ENCODE measurements at places on chromosomes 2 and 18. TPM values are rescaled to one million over a fixed set of nuclear protein-coding genes. Genes with fewer than 3 reads are reported as not detected.

The MATN3 gene
- polyA plus RNA-seq = 0.77 TPM

The SPEG gene
- polyA plus RNA-seq = 4.3 TPM

DNA sequence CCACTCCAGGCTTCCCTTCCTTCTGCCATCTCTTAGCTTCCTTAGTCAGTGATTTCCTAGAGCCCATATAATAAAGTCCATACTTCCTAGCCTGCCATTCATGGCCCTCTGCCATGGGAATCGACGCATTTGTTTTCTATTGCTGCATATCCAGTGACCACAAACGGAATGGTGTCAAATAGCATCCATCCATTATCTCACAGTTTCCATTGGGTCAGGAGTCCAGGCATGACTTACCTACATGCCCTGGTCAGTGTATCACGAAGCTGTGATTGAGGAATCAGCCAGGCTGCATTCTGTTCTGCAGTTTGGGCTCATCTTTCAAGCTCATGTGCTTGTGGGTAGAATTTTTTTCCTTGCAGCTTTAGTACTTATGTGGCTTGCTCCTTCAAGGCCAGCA is 209.7 kb upstream of the EPAS1 start:
- DNase-seq = no peak

GRCh38 chr2:177730792-177731191 is 338.2 kb downstream of the AGPS start:
- no peak for DNase-seq
